CD14-positive monocyte (primary cell): ENCODE measurements at places on chromosomes 1 and 21. TPM values are rescaled to one million over a fixed set of nuclear protein-coding genes. Genes with fewer than 3 reads are reported as not detected.
A peak's percentile ranks its signal among the peaks of the same experiment; 100 is the strongest.

Gene OR2T33
- polyA plus RNA-seq, result not detected in 2 replicates

DNA sequence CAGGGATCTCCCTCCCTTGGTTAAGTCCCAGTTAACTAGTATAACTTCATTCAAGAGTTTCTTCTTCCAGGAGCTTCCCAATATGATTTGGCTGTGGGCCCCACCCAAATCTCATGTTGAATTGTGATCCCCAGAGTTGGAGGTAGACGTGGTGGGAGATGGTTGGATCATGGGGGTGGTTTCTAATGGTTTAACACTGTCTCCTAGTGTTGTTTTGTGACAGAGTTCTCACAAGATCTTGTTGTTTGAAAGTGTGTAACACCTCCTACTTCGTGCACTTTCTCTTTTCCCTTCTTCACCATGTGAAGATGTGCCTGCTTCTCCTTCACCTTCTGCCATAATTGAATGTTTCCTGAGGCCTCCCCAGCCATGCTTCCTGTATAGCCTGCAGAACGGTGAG is 251.8 kb upstream of the FGGY start:
- no peak for DNase-seq

DNA sequence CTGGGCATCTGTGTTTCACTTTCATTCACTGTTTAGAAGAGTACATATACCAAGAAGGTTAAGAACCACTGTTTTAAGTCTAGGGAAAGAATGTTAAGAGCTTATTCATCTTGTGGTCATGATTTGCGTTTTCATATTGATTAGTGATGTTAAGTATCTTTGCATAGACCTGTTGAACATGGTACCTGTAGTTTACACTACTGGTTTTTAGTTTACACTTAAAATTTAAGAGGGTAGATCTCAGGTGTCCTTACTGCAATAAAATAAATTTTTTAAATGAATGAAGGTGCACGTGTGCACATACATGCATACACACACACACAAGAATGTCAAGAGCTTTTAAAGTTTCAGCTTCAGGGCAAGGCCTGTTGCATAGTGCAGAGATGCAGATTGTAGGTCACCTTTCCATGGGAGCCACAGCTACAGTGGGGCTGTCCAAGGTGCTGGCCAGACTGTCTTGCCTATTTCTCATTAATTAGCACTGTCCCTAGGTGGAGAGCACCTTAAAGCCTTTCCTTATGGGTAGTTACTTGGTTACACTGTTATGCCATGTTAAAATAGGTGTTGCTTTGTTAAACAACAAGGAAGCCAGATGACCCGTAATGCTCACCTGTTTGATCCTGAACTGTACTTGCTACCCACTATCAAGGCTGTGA is 543.0 kb upstream of the DAB1 start:
- no peak for DNase-seq

GRCh38 chr1:26553942-26554682 is 24.6 kb downstream of the RPS6KA1 start:
- DNase-seq, result peak; percentile 63

- no peak for DNase-seq
These were observed 14.4 kb downstream of the CDK18 start for GRCh38 chr1:205518661-205519540.

DNA sequence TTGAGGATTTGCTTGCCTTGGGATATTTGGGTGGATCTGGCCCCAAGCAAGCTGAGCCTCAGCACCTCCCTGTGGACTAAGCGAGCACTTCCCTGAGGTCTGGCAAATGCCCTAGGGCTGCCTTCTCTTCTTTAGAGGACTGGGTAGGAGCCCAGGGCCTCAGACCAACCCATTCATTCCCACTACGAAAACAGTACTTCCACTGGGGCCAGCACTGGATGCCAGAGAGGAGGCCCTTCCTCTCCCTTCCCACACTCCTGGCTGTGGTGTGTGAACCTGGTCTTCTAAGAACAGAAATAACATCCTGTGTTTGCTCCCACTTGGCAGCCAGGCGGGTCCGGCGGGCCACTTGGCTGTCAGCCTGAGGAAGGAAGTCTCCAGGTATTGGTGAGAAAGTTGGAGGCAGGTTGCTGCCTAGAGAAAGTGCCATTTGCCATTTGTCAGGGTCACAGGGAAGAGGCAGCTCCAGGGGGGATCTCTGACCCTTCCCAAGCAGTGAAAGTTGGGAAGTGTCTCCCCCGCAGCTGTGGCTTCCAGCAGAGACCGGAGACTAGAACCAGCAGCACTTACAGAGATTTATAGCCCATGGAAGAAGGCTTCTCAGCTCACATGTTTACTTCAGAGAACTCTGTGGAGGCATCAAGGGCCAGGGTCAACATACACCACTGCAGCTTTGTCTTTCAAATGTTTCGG is 323.5 kb downstream of the SIPA1L2 start:
- DNase-seq, result no peak

Gene FCRLB
- polyA plus RNA-seq, result 0.36 TPM

- no peak for DNase-seq
These were observed 386.1 kb downstream of the MATN1 start for GRCh38 chr1:30337324-30337620.

Gene HSD3B2
- polyA plus RNA-seq, result not detected in 2 replicates

GRCh38 chr1:153963850-153964331 is 554 bp upstream of the SLC39A1 start:
- DNase-seq, result no peak

GRCh38 chr21:39796466-39796865 is 51.5 kb downstream of the IGSF5 start:
- DNase-seq, result no peak

GRCh38 chr21:46294647-46295176 is 8.6 kb downstream of the YBEY start:
- no peak for DNase-seq

DNA sequence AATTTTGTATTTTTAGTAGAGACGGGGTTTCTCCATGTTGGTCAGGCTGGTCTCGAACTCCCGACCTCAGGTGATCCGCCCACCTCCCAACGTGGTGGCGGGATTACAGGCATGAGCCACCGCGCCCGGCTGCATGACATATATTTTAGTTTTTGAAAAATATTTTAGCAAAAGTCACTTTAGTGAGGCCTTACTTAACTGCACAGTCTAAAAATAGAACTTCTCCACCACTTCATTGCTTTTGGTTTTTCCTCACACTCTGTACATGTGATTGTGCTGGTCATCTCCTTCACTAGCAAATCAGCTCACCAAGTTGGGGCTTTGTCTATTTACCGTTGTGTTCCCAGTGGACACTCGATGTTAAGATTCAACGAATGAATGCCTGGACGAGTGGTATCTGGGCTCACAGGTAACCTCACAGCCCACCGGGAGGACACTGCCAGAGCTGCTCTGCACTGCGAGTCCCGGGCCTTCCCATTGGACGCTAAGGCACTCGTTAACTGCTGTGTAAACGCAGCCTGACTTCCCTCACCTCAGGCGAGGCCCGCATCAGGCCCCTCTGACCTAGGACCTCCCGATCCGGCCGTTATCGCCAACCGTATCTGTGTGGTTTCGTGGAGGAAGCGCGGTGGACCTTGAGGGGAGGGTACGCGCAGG is 14.0 kb upstream of the ZNF692 start:
- DNase-seq, result peak; percentile 59

DNA sequence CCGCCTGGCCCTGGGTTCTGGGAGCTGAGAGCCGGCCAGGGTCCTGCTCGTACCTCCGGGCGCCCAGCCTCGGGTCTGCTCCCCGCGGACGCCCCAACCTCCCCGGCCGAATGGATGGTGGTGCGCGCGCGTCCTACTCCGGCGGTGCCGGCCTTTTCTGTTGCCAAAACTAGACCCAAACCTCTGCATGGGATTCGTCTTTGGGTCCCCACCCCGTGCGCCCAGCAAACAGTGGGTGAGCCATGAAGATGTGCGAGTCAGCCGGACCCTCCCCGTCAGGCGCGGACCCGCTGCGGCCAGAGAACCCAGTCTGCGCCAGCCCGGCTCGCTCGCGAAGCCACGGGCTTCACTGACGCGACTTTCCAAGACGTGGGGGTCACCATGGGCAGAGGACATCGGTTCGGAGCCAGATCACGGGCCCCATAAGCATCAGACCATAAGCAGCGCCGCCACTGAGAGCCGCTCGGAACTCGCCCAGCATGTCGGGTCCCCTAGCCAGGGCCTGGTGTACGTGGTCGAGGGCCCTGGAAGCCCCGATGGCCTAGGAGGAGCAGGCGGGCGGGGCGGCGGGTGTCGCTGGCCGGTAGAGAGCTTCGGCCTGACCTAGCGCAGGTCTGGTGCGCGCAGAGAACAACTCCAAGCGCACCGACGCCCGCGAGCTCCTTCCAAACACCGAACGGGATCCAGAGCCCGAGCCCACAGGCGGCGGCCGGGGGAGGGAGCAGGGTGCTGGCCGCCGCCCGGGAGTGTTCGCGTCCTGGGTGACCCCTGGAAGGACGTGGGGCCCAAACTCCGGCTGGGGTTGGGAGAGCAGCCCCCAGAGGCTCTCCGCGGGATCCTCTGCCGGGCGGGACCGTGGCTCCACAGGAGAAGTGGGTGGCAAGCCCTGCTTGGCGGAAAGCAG is 1.0 kb upstream of the TP73 start:
- no peak for DNase-seq

DNA sequence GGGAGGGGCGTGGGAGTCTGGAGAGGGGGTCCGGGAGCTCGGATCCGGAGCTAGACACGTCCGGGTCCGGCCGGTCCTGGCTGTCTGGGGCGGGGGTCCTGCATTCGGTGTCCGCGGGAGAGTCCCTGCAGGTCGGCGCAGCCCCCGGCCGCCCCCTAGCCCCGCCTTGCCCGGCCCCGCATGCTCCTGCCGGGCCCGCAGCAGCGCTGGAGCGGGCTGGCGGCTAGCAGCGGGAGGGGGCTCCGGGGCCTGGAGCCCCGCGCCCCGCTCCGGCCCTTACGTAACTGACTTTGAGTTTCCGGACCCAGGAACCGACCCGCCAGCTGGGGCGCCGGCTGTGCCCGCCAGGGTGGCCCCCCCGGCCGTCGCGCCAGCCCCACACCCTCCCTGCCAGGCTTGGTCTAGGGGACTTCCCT is 26.9 kb upstream of the EPB41 start:
- DNase-seq, result peak; percentile 44

- no peak for DNase-seq
These were observed 2.7 kb downstream of the SLC9A1 start for GRCh38 chr1:27152004-27152828.

DNA sequence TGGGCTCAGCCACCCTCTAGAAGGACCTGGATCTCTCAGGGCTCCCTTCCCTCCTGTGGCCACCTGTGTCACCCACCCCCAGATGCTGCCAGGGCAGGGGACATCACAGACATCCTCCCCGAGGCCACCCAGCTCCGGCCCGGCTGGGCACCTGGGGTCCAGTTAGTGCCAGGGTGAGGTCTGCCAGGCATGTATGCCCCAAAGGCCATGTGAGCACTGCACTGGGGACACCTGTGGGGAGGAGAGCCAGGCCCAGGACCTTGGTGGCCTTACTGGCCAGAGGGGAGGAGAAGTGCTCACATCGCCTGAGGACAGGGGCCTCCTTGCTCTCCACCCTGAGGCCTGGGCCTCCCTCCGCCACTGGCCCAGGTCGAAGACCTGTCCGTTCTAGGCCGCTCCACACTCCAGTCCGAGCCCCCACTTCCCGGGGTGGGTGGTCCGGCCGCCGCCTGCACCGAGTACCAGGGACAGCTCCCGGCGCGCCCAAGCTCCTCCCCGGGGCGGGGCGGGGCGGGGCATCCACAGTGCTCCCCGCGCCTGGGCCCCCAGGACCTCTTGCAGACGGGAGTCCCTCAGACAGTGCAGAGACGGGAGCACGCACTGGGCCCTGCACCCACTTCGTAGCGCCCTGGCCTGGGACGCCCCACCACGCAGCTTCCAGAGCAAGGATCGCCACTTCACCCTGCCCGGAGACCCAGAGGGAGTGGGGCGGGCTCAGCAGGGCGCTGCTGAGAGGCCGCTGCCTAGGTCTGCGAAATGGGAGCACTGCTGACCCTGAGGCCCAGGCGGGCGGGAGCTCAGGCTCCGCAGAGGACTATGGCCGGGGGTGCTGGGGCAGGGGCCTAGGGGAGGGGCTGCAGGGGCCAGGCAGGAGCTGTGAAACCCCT is 34.3 kb upstream of the CCDC27 start:
- no peak for DNase-seq

Gene SGIP1
- polyA plus RNA-seq, result not detected in 2 replicates

- DNase-seq, result peak; percentile 81
These were observed 15.9 kb downstream of the DUSP10 start for GRCh38 chr1:221725735-221726672.

DNA sequence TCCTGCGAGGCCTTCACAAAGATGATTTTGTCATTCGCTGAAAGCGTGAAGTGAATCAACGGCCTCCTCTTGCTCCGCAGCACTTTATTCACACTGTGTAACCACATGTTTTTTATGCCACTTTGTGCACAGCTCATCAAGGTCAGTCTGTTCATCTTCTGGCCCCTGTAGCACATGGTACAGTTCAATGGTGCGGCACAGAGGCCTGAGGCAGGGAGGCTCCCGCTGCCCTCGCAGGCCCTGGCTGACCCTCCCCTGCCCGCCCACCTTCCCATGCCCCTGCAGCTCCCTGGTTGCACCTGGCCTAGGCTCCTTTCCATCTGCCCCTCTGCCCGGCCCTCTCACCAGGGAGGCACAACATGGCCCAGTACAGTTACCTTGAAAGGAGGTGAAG is 87.5 kb downstream of the CD247 start:
- no peak for DNase-seq

- no peak for DNase-seq
These were observed 124.3 kb downstream of the PBX1 start for GRCh38 chr1:164683235-164683634.

DNA sequence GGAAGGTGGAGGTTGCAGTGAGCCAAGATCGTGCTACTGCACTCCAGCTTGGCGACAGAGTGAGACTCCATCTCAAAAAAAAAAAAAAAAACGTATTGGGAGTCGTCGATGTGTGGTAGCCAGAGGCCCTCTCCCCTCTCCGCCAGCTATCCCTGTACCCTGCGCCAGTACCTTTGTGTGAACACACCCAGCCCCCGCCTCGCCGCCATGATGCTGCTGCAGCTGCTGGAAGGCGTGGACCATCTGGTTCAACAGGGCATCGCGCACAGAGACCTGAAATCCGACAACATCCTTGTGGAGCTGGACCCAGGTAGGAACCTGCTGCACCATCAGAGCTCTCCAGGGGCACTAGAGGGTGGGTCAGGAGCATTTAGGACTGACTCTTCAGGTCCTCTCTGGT is 12.2 kb downstream of the PINK1 start:
- DNase-seq, result no peak

DNA sequence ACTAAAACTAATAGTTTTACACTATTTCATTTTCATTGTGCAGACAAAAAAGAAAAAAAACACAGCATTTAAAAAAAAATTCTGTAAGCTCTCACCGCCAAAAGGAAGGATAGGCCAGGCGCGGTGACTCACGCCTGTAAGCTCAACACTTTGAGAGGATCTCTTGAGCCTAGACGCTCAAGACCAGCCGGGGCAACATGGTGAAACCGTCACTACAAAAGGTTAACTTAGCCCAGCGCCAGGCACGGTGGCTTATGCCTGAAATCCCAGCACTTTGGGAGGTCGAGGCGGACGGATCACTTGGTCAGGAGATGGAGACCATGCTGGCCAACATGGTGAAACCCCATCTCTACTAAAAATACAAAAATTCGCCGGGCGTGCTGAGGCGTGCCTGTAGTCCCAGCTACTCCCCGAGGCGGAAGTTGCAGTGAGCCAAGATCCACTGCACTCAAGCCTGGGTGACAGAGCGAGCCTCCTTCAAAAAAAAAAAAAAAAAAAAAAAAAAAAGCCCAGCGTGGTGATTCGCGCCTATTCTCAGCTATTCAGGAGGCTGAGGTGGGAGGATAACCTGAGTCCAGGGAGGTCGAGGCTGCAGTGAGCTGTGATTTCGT is 14.3 kb upstream of the SPEN start:
- DNase-seq, result peak; percentile 56
